ENCODE measurements at places on chromosomes 1 and 21.

- DNase-seq: no peak
Measured at GRCh38 chr1:186518395-186518794, 57.5 kb upstream of the PDC start.

DNA sequence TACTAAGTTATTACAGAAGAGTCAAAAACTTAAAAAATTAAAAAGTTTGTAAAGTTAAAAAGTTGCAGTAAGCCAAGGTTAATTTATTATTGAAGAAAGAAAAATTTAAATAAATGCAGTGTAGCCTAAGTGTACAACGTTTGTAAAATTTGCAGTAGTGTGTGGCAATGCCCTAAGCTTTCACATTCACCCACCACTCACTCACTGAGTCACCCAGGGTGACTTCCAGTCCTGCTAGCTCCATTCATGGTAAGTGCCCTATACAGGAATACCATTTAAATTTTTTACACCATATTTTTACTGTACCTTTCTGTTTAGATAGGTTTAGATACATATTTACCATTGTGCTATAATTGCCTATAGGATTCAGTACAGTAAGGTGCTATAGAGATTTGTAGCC, 88.6 kb downstream of the CTH start:
- no peak for DNase-seq

DNA sequence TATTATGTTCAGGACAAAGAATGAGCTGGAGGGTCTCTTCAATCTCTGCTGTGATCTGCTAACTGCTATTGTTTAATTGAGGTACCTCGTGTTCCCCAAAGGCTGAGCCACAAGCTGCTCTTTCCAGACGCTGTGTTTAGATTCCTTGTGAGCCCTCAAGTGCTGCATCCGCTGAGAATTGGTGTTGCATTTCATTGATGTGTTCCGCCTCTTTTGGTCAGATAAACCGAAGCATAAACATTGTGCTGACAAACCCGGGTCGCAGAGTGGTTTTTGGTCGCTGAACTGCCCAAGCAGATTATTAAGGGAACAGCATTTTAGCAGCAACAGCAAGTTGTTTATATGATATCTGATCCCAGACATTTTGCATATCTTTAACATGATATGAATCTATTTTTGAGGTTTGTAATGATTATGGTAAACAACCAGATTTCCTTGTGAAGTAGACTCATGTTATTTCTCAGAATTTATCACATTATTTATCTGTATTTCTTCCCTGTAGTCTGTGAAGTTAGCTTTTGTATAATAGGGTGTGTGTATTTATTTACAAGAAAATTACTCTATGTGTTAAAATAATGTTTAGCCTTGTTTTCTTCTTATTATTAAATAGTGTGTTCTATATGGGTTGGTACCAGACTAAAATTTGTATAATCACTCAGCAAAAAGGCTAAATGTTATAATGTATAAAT, 217.2 kb upstream of the C1orf105 start:
- DNase-seq: peak; percentile 51

DNA sequence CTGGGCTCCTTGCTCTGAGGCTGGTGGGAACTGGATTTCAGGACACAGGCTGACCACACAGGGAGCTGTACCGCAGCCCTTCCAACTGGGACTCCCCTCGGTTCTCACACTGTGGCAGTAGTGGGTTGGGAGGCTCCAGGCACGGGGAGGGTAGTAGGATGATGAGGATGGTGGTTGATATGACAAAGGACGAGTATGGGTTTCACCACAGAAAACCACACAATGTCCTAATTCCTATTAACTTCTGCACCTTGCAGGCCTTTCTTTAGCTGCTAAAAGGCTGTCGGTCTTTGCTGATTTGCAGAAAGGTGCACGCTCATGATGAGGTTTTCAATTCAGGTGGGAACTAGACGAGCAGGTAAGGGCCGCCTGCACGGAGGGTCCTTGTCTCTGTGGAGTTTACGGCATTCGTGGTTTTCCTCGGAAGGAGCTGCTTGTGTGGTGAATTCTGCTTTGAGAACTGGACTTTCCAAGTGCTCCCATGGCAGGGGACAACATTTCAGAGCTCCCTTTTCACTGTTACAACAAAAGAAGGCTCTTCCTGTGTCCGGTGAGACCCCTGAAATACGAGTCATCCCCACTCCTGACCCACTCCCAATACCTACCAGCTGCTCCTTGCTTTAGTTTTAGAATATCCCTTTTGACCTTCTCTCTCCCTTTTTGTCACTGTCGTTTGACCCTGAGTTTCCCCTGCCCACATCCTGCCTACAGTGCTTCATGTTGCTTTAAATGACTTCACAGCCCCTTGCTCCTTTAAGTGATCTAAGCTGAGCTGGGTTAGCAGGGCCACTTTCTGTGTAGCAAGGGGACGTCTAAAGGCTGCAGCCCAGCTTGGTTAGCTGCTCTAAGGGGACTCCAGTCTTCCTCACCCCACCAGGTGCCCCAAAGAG, 125.1 kb downstream of the MRPS6 start:
- DNase-seq: no peak

DNA sequence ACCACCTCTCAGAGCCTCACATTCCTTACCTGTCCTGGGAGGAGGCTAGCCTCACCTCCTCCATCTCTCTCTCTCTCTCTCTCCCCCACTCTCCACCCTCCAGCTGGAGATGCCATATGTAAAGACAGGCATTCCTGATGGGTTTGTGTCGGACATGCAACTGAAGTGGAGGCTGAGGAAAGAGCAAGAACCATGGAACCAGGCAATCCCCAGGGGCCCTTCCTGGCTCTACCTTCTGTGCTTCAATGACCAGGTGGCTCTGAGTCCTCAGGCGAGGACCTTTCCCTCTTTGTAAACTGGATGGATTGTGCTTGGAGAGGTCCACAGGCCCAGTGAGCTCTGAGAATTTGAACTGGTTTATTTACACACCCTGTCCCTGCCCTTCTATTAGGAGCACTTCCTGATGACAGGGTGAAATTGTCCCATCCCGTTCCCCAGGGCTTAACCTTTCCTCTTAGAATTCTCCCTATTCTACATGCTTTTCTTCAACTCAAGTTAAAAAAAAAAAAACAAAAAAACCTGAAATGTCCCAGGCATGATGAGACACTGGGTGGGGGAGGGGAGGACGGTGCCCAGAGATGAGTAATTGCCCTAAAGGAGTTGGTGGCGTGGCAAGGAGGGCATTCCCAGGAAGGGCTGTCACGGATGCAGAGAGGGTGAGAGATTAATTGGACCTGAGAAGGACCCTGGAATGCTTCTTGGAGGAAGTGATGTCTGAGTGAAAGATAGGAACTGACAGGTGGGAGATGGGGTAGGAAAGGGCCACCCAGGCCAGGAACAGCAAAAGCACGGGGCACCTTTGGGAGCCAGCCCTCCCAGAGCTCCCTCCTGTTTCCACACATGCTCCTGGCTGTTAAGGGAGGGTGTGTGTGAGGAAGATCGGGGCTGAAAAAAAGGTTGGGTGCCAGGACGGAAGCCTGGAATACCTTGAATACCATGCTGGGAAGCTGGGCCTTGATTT, 50.2 kb upstream of the WASF2 start:
- DNase-seq: no peak

GRCh38 chr1:113210248-113210647, 137.2 kb downstream of the LRIG2 start:
- DNase-seq: no peak

GRCh38 chr1:236085545-236086159, 20.8 kb upstream of the NID1 start:
- DNase-seq: no peak

DNA sequence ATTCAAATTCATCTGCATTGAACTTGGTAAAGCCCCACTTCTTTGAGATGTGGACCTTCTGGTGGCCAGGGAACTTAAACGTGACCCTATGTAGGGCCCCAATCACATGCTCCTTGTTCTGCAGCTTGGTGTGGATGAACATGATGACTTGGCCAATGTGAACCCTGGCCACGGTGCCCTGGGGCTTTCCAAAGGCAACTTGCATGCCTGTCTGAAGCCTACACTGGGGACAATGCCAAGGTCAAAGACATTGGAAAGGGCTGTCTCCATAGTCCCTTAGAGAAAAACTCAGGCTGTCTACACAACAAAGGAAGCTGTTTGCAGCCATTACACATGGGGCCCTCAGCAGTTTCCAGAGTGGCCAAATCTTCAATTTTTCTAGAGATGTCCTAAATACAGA, 8.9 kb upstream of the VPS13D start:
- DNase-seq: no peak

DNA sequence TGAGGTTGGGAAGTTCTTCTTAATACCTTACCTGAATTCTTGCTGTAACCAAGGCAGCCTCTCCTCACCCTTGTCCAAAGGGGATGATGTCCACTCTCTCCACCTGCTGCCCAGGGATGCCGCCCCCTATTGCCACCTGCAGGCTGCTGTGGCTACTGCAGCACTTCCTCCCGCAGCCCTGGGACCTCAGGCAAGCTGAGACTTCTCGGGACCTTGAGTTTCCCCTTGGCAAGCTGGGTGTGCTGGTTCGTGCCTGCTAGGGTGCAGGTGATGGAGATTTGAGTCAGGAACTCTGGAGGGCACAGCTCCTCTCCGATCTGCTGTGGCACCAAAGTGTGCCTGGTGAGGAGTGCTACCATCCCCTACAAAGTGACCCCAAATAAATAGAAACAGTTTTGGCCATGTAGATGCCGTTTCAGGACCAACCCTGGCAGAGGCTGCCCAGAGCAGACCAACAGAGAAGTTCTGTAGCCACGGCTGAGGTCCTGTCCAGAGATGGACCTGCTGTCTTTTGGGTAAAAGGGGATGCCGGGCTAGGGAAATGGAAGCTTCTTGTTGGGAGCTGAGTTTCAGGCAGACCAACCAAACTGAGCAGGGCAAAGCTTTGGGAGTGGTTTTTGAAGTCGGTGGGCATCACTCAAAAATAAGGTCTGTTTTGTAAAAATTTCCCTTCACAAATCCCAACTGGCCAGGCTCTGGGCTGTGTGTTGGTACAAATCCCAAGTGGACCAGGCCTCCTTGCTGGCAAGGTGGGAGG, 31.7 kb downstream of the RUNX3 start:
- no peak for DNase-seq

DNA sequence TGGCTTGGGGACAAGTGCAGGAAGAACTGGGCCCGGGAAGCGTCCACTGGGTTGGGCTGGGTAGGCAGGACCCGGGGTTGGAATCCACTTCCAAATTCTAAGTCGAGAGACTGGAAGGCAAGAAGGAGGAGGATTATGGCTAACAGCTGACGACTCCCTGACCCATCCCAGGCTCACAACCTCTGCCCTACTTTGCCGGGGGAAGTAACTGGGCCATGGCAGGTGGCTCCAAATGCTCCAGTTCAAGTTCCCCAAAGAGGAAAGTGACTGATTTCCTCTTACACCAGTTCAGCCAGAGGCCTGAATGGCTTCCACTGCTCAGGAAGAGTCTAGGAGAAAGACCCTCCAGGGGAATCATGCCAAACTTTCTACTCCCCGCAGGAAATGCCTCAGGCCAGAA, 11.4 kb downstream of the EMC1 start:
- no peak for DNase-seq

DNA sequence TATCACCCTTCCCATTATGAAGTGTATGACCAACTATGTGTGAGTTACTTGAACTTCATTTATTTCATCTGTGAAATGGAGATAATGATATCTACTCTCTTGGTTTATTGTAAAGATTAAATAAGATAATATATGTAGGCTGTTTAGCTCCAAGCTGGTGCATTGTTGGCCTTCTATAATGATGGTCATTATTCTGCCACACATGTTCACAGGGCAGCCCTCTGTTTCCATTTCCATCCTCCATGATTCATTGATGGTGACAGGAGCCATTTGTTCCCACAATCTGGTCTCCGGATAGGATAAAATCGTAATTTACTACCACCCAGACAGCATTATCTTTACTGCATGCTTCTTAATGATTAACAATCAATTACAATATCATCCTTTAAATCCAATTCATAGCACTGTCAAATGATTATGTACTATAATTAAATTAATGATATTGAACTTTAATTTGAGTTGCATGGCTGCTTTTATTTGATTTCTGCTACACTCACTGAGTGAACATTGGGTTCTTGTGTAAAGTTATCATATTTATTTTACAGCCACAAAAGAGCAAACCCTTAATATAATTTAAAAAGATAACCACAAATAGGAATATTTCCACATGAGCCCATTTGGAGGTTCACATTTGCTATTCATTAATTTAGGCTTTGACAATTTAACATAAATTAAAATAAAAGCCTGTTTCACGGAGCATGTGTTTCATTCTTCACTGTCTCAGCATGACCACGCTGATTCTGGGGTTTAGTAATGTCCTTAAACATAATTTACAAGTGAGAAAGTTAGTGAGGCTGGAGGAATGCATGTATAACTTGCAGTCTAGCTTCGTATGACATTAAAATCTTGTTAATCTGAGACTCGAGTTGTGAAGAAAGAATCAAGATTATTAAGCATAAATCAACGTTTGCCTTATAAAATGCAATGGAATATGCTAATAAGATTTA, 596.4 kb upstream of the ZRANB2 start:
- no peak for DNase-seq

DNA sequence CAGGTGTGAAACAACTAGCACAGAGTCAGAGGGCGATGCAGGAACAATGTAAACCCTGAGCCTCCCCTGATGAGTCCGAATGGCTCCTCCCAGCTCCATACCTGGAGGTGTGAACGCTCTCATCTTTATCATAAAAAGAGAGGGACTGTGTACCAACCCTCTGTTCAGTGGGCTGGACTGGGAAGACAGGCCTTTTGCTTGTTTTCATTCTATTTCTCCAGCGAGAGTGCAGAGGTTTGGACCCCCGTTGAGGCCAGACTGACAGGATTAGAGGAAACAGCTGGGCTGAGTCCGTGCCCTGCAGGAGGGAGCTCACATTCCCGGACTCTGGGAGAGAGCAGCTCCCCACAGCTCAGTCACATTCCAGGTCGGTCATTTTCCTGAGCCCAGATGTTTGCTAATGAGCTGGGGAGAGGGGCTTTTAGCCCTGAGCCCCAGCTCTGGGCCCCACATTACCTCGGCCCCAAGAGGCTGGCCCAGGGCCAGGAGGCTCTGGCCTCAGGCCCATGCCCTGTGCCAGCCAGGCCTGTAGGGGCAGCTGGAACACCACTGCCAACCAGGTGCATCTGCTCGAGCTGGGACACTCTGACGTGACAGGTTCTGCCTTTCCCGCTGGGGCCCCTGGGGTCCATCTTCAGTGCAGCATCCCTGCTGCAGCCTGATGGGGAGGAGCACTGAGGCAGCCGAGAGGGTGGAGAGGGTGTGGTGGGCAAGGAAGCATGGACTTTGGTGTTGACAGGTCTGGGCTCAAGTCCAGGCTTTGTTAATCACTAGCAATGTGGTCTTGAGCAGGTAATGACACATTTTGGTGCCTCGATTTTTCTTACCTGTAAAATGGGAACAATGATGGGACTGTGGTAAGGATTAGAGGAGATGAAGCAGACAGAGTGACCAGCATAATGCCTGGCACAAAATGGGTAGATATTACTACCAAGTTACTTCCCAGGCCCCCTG, 3.5 kb upstream of the NBL1 start:
- no peak for DNase-seq
